Endodermal cell (in vitro differentiated cells): ENCODE measurements at places on chromosomes 2 and 18. TPM values are rescaled to one million over a fixed set of nuclear protein-coding genes. Genes with fewer than 3 reads are reported as not detected.

GRCh38 chr2:158902005-158902398 is 66.4 kb upstream of the TANC1 start:
- no peaks in the 10 kb centered on the region for H3K27me3 ChIP-seq
- no peak for DNase-seq
- no peaks in the 10 kb centered on the region for H3K4me1 ChIP-seq
- H3K36me3 ChIP-seq, result no peaks in the 10 kb centered on the region

Gene KDM3A
- 31.9 and 34.4 TPM in 2 replicates for total RNA-seq

DNA sequence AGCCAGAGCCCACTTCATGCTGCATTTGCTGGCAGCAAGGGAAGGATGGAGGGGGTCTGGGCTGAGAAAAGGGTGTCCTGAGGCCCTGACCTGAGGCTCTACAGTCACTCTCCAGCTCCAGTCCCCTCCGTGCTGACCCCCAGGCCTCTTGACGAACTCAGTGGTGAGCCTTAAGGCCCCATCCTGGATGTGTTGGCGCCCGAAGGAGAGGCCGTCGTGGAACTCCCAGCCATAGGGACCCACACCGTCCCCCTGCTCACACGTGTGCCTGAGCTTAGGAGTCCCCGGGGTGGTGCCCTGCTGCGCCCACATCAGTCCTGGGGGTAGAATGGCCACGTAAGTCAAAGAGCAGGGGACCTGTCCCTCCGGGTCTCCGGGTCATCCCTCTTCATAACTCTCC is 776 bp downstream of the MOGS start:
- no peaks in the 10 kb centered on the region for H3K27me3 ChIP-seq
- H3K27ac ChIP-seq, result no peak overlapping the region
- H3K4me3 ChIP-seq, result peak overlapping the region; percentile 84
- H3K4me1 ChIP-seq, result no peaks in the 10 kb centered on the region
- H3K36me3 ChIP-seq, result peaks cover 28% of the 10 kb centered on the region

- no peak overlapping the region for H3K27ac ChIP-seq
- H3K27me3 ChIP-seq, result no peaks in the 10 kb centered on the region
These were observed 13.7 kb downstream of the NGEF start for GRCh38 chr2:232999354-232999753.

DNA sequence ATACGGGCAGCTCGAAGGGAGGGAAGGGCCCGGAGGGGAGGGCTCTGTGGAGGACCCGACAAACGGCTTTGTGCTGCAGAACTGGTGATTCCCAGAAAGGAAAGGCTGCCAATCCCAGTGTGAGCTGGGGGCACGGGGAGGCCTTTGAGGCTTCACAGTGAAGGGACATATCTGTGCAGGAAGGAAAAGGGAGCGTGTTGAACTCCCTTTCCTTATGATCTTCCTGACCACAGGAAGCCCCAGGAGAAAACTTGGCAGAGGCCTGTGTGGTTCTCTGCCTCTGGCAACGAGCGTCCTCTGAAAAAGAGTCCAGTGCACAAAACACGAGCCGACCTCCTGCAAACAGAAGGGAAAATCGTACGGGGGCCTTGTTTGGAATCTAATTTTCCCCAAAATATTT is 683.5 kb upstream of the SALL3 start:
- H3K4me1 ChIP-seq, result no peaks in the 10 kb centered on the region
- no peaks in the 10 kb centered on the region for H3K36me3 ChIP-seq
- H3K27ac ChIP-seq, result no peak overlapping the region
- no peaks in the 10 kb centered on the region for H3K27me3 ChIP-seq

Gene STK16
- total RNA-seq, result 34.8 to 42.8 TPM (median 37.7 TPM) in 3 replicates

GRCh38 chr18:78769502-78770105 is 210.0 kb upstream of the SALL3 start:
- H3K27ac ChIP-seq, result no peak overlapping the region
- no peak overlapping the region for H3K4me3 ChIP-seq
- no peaks in the 10 kb centered on the region for H3K36me3 ChIP-seq

Gene WNT10A
- not detected in 2 replicates for total RNA-seq

DNA sequence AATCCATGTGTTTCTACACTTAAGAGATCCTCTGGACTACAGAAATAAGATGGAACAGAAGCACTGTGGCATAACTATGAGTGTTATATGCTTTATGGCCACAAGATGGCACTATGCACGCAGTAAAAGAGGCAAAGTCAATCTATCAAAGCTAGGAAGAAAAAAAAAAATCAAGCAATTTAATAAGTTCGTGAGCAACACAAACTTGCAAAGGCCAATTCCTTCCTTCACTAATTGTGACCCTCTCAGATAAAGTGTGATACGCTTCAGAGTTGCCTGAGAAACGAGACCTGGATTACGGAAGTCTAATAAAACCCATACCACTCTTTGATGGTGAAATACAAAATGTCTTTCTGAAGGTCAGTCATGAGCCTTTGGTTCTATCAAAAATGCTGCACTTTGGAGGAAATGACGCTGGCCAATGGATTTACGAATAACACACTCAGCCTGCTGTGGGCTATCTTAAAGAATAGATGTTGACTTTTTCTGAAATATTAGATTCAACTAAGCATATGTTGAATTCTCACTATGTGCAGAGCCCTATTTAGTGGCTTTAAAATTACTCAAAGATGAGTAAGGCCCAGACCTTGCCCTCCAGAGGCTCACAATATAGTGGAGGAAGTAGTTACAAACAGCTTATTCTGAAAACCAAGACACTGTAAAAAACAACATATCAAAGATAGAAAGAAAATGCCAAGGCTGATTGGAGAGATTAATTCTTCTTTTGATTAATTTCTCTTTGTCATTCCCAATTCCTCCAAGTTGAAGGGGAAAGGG is 35.5 kb upstream of the TTR start:
- H3K27ac ChIP-seq, result no peak overlapping the region
- H3K27me3 ChIP-seq, result no peaks in the 10 kb centered on the region
- H3K4me3 ChIP-seq, result no peak overlapping the region
- H3K36me3 ChIP-seq, result no peaks in the 10 kb centered on the region
